Activated T-cell treated with anti-CD3 and anti-CD28 coated beads, Interleukin-2, amount 50 U/mL, for 48 hours (primary cell): ENCODE measurements at places on chromosomes 16 and 17.

DNA sequence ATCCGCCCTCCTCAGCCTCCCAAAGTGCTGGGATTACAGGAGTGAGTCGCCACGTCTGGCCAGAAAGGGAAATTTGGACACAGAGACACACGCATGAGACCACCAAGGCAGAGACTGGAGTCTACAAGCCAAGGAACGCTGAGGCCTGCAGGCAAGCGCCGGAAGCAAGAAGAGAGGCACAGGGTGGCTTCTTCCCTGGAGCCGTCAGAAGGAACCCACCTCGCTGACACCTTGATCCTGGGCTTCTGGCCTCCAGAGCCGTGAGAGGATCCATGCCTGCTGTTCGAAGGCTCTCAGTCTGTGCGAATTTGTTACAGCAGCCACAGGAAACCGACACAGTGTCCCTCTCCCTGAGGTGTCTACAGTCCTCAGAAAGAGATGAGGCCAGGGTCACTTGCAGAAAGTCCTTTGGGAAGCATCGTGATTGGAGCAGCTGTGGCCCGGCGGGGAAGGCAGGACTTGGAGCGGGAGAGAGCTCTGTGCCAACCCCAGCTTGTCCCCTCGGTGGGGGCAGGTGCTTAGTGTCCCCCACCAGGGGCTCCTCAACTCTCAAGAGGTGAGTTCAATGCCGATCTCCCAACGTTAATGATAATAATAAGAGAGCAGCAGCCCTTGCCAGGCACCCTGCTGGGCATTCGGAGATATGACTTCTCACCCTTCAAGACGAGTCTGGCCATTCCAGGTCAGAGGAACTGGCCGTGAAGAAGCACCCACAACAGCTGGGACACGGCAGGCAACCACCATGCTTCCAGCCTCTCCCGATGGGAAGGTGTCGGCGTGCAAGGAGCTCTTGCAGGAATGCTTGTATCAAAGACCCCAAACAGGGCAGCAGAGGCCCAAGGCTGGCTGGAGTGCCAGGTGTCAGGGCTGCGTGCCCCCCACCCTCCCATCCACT, 68.4 kb upstream of the TNRC6C start:
- DNase-seq = no peak

GRCh38 chr16:84948851-84949610, 62.3 kb downstream of the ZDHHC7 start:
- no peak for DNase-seq

GRCh38 chr17:77883213-77883650, 75.3 kb upstream of the TNRC6C start:
- DNase-seq = no peak

- no peak for DNase-seq
These were observed 8.2 kb downstream of the CENPX start for GRCh38 chr17:82014432-82014831.

DNA sequence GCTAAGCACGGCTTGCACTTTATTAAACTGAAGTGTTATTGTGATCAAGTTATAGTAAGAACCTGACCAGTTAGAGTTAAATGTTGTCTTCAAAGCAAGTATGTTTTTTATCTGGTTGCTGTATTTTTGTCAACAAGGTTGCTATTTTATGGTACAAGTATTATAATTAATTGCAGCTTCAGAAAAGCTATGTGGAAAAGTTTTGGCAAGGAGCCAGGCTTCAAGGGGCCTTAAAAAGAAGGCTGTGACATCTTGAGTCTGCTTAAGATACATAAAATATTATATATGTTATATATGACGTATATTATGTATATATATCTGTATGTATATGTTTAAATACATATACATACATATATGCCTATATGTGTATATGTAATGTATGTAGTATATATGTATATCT, 1461.2 kb upstream of the CDH8 start:
- DNase-seq = no peak
